ENCODE measurements at places on chromosomes 4 and X.

DNA sequence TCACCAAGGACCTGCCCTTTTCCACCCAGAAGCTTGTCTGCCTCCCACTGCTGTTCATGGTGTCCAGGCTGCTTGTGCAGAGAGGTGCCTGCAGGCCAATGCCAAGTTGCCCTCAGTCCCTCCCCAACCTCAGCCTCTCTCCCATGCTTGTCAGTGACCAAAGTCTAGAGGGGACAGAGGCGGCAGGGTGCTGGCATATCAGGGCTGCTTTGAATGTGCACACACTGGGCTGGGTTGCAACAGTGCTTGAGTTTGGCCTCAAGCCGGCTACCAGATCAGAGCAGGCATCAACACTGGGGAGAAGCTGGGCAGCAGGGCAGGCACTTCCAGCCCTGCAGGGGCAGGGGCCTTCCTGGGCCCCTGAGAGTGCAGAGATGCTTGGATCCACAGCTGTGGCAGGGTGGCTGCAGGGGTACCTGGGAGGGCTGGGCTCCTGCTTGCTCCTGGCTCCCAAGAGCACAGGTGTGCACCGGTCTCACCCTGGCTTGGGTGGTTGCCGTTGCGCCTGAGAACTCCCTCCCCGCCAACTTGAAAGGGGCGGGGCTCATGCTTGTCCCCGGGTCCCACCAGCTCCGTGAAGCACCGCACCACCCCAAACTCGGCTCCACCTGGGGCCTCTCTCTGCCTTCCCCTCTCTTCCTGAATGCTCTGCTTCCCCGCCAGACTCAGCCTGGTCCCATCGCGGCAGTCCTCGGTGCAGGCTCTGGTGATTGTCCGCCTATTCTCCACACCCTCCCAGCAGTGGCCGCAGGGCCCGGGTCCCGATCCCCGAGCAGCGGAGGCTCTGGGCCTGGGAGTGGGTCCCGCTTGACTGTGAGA is 1681.9 kb upstream of the ADGRL3 start:
- no peak for DNase-seq

- peak; percentile 2 for DNase-seq
Observed at GRCh38 chrX:132266583-132267355, 47.5 kb upstream of the RAP2C start.

DNA sequence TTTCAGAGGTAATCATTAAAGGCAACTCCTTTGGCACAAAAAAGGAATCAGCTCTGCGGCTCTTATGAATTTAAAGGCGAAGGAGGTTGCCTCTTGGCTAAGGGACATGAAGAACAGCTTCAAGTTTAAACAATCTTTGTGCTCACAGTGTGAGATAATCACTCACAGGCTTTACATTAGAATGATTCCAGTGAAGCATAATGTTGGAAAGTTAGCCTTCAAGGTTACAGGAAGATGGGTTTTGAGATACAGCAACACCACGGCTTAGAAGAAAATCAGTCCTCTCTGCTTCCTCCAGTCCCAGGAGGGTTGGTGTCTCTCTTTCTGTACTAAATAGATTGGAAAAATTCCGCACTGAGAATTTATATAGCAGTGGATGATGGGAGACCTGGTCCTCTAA is 11.6 kb upstream of the SCD5 start:
- DNase-seq = no peak

GRCh38 chrX:4762196-4762595 is 1048.7 kb upstream of the PRKX start:
- DNase-seq = no peak

DNA sequence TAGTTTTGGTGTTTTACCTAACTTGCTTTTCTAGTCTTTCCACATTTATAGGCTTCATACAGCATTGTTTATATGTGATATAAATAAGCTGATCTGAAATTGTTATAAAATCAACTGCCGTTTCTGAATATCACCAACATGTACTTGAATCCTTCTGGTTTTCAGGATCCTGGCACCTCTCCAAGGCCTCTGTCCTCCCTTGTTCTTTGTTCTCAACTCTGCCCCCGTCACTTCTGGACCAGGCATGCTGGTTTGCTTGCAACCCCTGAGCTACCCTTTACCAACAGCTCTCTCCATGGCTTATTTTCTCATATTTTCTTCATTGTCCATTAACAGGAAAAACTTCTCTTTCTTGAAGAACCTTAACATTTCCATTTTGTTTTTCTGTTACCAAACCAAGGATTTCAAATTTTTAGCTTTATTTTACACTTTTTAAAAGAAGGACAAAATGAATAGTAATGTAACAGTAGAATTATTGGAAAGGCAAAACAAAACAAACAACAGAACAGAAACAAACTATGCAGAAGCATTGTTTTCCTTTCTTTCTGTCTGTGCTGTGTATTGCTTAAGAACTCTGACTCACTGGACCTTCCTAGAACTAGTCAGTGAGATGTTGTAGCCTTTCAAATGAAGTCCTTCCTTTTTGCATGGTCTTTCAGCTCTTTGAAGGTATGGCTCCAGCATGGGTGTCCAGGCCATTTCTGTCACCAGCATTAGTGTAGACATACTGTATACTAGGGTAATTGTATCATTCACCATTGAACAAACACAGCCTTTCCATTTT is 44.8 kb downstream of the BANK1 start:
- DNase-seq = no peak

- no peak for DNase-seq
Observed at GRCh38 chr4:57182132-57182874, 72.1 kb upstream of the IGFBP7 start.

Measured in stimulated activated CD4-positive, alpha-beta T cell treated with anti-CD3 and anti-CD28 coated beads, Interleukin-15, amount 100 ng/mL, for 48 hours (primary cell).